ENCODE measurements at places on chromosomes 6 and 20. TPM values are rescaled to one million over a fixed set of nuclear protein-coding genes. Genes with fewer than 3 reads are reported as not detected.

The MEA1 gene
- total RNA-seq: 55.9 TPM

The DNAH8 gene
- not detected for total RNA-seq

The OSTM1 gene
- 72.8 TPM for total RNA-seq

The PTPRT gene
- 0.25 TPM for total RNA-seq

- no peak overlapping the region for H3K4me3 ChIP-seq
- H3K27me3 ChIP-seq: peaks cover 3% of the 10 kb centered on the region
- DNase-seq: no peak
- no peak overlapping the region for H3K27ac ChIP-seq
- H3K4me1 ChIP-seq: peaks cover 2% of the 10 kb centered on the region
- H3K36me3 ChIP-seq: no peaks in the 10 kb centered on the region
Observed at GRCh38 chr6:37643851-37644672, 53.6 kb downstream of the MDGA1 start.

GRCh38 chr6:122996794-122997505 lies 915 bp downstream of the CLVS2 start:
- H3K4me1 ChIP-seq: no peaks in the 10 kb centered on the region
- DNase-seq: no peak
- peaks cover 25% of the 10 kb centered on the region for H3K27me3 ChIP-seq
- H3K4me3 ChIP-seq: peak overlapping the region; percentile 54

- H3K36me3 ChIP-seq: no peaks in the 10 kb centered on the region
- H3K4me3 ChIP-seq: no peak overlapping the region
- peak; percentile 98 for DNase-seq
- H3K27ac ChIP-seq: peak overlapping the region; percentile 87
- H3K4me1 ChIP-seq: peaks cover 12% of the 10 kb centered on the region
- no peaks in the 10 kb centered on the region for H3K27me3 ChIP-seq
Observed at GRCh38 chr6:21634582-21634981, 41.0 kb downstream of the SOX4 start.

GRCh38 chr6:107956586-107957307 lies 1.3 kb downstream of the SEC63 start:
- H3K27me3 ChIP-seq: no peaks in the 10 kb centered on the region
- H3K4me3 ChIP-seq: peak overlapping the region; percentile 96
- H3K4me1 ChIP-seq: peaks cover 4% of the 10 kb centered on the region
- no peaks in the 10 kb centered on the region for H3K36me3 ChIP-seq

DNA sequence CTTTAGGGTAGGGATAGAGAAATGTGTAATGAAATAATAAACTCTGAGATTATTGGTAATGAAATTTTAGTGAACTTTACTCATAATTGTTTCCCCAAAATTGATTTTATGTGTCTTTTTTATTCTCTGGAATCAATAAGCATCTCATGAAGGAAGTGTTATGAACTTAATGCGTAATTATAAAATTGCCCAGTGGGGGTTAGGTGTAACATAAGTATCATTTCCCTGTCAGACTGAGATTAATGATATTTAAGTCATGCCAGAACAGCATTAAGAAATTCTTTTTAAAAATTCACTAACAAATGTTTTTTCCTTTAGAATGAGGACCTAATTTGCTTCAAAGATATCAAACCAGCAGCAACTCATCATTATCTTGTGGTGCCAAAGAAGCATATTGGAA lies 10.0 kb downstream of the HINT3 start:
- no peak for DNase-seq
- no peaks in the 10 kb centered on the region for H3K36me3 ChIP-seq
- no peaks in the 10 kb centered on the region for H3K27me3 ChIP-seq
- H3K4me3 ChIP-seq: no peak overlapping the region
- H3K27ac ChIP-seq: no peak overlapping the region
- no peaks in the 10 kb centered on the region for H3K4me1 ChIP-seq

- H3K27me3 ChIP-seq: no peaks in the 10 kb centered on the region
- H3K4me3 ChIP-seq: no peak overlapping the region
- no peak overlapping the region for H3K27ac ChIP-seq
- no peaks in the 10 kb centered on the region for H3K4me1 ChIP-seq
- DNase-seq: no peak
Observed at GRCh38 chr6:131223416-131223815, 88.1 kb downstream of the AKAP7 start.

- no peak overlapping the region for H3K4me3 ChIP-seq
- no peak overlapping the region for H3K27ac ChIP-seq
- H3K27me3 ChIP-seq: no peaks in the 10 kb centered on the region
- no peaks in the 10 kb centered on the region for H3K4me1 ChIP-seq
Observed at GRCh38 chr6:14953836-14954235, 292.0 kb upstream of the JARID2 start.

Measured in astrocyte (in vitro differentiated cells and primary cell).